Aorta (tissue), 5 donors: ENCODE measurements at places on chromosomes 2 and 18. TPM values are rescaled to one million over a fixed set of nuclear protein-coding genes. Genes with fewer than 3 reads are reported as not detected.

DNA sequence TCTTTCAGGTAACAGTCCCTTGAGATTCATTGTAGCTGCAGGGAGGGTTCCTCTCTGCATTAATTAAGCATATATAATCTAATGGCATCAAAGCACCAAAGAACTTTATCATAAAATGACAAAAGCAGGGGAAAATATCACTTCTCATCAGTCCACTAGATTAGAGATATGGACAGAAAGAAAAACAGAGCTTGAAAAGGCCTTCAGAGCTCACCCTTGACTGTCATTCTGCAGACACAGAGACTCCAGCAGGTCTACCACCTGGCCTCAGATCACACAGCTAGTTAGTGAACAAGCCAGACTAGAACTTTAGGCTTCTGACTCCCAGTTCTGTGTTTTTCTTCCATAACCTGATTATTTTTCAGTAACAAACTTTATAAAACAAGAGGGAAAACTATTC lies 88.5 kb downstream of the FIGN start:
- no peak for DNase-seq

The SERPINB5 gene
- polyA plus RNA-seq = 2.3 TPM

DNA sequence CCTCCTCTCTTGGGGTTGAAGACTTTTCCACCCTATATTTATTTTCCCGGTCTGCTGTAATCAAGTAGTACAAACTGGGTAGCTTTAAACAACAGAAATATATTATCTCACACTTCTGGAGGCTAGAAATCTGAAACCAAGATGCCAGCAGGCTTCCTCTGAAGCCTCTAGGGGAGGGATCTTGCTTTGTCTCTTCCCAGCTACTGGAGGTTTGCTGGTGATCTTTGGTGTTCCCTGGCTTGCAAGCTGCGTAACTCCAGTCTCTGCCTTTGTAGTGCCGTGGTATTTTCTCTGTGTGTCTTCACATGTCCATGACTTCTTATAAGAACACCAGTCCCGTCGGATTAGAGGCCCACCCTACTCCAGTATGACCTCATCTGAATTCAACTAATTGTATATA lies 44.4 kb downstream of the MYO3B start:
- no peak for DNase-seq

GRCh38 chr2:171289316-171289715 lies 128.6 kb upstream of the TLK1 start:
- no peak for DNase-seq

DNA sequence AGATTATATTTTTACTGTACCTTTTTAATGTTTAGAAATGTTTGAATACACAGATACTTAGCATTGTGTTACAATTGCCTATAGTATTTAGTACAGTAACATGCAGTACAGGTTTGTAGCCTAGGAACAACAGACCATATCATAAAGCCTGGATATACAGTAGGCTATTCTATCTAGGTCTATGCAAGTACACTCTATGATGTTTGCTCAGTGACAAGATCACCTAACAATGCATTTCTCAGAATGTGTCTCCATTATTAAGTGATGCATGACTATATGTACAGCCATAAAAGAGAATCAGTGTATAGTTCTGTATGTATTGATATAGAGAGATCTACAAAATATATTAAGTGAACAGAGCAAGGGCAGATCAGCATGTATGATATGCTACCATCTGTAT lies 616.4 kb downstream of the XIRP2 start:
- DNase-seq = no peak

GRCh38 chr2:19392191-19392590 lies 33.8 kb upstream of the OSR1 start:
- no peak for DNase-seq

DNA sequence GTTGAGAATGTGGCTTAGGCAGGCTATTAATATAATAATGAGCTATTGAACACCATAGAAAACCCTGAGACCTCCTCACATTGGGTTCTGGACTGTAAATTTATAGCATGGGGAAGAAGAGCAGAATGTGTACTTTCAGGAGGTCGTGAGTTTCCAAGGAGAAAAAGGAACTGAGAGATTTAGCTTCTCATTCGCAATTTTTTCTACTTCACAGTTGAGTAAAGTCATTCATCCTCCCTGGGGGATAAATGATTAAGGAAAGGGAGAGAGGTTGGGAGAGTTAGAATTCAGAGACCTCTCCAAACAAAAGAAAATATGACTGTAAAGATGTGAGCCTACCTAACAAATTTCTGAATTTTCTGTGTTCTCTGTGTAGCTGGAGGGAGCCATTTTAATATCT lies 205.8 kb upstream of the CYRIA start:
- DNase-seq = no peak

- DNase-seq = no peak
Measured at GRCh38 chr18:47992266-47992665, 61.8 kb upstream of the SMAD2 start.

DNA sequence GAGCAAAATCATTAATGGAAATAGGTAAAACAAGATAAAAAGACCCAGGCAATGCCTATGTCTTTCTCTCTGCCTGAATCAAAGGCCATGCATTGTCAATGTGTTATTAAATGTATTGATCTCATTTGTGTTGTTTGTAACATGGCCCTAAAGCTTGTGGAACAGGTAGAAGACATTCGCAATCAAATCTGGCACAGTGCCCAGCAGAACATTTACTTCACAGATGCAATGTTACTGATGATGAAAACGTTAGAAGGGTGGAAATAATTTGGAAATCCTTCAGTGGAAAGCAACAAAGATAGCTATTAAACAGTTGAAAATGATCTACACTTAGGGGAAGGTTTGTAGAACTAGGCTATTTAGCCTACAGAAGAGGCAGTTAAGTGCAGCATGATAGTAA lies 368.2 kb downstream of the EPHA4 start:
- DNase-seq = no peak

GRCh38 chr2:176814274-176814673 lies 398.3 kb upstream of the HNRNPA3 start:
- DNase-seq = no peak

DNA sequence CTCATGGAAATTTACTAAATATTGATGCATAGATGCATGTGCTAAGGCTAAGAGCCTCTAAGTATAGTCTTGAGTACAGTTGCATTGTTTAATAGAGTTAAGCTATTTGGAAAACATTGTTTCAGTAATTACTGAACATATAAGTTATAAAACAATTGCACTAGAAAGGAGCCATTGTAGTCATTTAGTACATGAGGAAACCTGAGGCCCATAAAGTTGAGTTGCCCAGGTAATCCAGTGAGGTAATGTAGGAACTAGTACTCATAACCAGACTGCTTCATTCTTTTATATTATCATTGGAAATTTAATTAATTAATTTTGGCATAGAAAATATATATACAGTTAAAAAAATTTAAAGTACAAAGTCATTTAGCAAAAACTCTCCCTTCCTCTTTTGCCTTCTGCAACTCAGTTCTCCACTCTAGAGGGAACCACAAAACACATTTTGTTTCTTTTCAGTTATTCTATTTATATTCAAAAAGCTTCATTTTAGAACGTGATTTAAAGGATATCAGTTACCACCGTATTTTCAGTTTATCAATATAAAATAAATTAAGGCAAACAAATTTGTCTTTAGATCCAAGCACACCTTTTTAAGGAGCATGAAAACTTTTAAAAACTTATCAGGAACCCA lies 27.8 kb upstream of the TBR1 start:
- no peak for DNase-seq

GRCh38 chr2:228039752-228040534 lies 141.5 kb downstream of the SPHKAP start:
- DNase-seq = no peak

DNA sequence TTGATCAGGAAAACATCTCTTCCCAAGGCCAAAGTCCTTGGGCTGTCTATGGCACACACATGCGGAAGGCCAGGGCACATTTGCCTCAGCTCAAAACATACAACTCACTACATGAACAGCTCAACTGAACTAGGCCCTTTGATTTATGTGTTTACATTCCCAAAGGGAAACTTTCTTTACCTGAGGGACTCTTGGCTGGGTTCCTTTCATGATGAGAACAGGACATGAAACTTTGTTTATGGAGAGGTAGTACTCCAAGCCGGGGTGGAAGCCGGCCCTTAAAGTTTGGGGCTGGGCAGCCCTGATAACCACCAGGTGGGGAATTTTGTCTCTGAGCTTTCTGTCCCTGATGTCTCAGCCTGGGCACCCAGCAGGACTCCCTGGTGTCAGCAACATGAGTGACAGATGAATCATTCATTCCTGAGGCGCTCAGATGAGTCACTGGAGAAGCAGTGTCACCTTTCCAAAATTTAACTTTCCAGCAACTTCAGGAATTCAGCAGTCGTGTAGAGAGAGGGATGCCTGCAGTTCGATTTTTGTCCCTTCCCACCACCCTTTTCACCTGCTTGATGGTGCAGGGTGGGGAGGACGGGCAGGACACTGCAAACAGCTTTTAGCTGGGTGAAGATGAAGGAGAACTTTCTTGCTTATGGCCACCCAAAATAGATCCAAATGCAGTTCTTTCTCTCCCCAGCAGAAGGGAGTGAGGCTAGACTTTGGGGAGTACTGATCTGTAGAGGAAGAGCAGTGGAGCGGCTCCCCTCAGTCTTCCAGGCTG lies 331.6 kb downstream of the DYSF start:
- no peak for DNase-seq

GRCh38 chr2:98297817-98298682 lies 48.2 kb upstream of the CNGA3 start:
- no peak for DNase-seq

The SLC14A1 gene
- polyA plus RNA-seq = 11.4 TPM

The FABP1 gene
- 18.8 TPM for polyA plus RNA-seq

DNA sequence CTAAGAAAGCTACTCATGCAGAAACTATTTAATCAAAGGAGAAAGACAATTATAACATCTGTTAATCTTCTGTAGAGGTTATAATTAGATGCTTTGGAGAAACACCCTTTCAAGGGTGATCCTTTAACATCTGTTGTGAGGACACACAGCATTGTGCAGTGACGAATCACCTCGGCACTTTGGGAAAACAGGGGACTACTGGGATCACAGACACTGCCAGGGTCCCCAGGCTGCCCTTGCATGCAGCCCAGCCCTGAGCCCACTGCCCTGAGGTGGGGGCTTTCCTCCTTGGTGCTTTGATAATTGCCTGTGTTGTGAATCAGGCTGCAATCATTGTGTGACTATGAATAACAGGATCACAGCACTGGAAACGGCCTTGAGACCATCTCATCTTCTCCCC lies 10.6 kb downstream of the NCKAP5 start:
- DNase-seq = no peak

DNA sequence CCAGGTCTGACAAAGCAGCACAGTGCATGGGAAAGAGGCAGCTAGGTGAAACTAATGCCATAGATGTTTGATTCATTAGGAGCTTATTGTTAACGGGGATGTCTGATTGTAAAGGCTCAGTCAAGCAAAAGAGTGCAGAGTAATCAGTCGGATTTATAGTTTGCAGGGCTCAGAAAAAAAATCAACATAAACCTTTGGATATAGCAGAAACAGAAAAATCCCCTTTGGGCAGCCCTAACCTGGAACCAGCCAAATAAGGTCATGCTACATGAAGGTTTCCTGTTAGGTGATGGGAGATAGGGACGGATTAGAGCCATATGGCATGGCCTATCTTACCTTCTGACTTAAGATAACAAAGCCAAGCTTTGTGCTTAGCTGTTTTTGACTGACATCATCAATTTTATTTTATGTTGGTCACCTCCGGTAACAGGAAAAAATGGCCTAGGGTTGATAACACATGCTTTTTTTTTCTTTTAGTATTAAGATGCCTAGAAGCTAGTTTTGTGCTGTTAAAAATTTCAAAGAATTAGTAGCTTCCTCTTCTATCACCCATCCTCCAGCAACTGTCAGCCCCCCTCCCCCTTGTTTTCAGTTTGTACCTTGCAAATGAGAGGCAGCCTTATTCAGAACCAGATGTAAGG lies 60.7 kb upstream of the ZEB2 start:
- DNase-seq = no peak

DNA sequence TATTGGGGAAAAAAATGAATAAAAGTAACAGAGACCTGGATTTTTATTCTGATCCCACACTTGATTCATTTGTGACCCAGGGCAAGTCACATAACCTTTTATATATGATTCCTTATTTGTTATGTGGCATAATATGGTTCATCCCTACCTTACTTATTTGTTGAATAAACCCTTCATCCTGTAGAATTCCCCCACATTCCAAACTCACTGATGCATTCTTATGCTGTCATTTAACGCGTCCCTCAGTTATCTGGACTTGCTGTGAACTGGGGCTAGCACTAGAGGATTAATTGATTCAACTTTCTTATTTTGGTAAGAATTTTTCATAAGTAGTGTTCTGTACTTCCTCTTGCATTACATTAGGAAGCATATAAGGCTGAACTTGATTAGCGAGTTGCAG lies 384.7 kb upstream of the RAB12 start:
- no peak for DNase-seq

DNA sequence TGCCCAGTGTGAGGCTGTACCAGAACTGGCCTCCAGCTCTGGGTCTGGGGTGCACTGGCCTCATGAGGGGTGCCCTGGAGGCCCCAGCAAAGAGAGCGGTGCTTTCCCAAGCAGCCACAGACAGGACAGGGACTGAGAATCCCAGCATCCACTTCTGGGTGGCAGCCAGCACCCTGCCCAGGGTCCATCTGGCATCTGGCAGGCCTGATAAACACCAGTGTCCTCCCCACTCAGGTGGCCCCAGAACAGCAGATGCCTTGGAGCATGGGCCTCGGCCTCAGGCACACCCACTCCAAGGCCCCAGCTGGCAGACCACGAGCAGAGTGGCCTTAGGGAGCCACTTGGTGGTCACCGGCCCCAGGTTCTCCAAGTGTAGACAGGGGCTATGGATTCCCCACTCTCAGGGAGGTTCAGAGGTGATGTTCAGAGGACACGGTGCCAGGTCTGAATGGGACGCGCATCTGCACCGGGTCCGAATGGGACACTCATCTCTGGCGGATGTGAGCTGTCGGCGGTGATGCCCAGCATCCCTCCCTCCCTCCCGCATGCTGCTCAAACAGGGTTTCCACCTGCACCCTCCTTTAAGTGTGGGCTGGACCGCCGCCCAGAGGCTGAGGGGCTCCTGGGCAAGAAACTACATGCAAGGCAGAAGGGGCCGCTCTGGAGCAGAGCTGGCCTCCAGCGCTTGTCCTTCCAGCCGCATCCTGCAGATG lies 82.2 kb upstream of the GPC1 start:
- DNase-seq = peak; percentile 67

The CENPA gene
- polyA plus RNA-seq = not detected

GRCh38 chr2:197878792-197879191 lies 74.4 kb downstream of the PLCL1 start:
- no peak for DNase-seq

DNA sequence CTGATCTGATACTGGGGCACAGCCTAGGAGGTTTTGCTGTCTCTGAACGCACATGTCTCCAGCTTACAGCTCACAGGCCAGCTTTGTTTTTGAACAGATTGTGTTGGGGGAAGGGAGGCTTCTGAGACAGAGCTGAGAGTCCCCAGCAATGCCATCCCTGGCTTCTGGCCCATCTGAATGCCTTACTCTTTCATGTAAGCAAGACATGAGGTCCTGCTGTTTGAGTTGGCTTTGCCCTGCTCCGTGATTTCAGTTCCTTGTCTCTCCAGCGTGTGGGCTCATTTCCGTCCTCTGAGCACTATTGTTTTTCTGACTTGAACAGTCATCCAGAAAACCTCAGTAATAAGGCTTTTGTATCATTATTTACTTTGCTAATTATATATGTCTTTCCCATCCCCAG lies 194.9 kb upstream of the TNP1 start:
- no peak for DNase-seq

GRCh38 chr2:184402381-184402780 lies 195.9 kb upstream of the ZNF804A start:
- DNase-seq = no peak

The KCNK3 gene
- 6.5 TPM for polyA plus RNA-seq
